Activated CD4-positive, alpha-beta T cell treated with anti-CD3 and anti-CD28 coated beads for 24 hours (primary cell): ENCODE measurements at places on chromosomes 1 and 21.

DNA sequence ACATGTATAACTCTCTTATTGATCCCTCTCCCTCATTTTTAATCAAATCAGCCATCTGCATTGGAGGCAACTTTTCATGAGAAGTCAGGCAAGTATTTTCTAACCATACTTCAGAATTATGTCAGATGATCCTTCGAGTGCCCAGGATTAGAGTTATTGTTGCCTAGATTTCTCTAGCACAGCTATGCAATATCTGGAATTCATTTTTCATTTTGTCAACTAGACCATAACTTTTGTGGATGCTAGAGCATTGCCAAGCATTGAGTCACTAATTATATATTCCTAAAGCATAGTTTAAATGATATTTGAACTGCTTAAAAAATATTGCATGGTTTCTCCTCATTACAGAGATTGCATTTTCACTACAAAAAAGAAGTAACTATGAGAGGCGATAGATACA is 21.2 kb downstream of the HFM1 start:
- no peak for DNase-seq

DNA sequence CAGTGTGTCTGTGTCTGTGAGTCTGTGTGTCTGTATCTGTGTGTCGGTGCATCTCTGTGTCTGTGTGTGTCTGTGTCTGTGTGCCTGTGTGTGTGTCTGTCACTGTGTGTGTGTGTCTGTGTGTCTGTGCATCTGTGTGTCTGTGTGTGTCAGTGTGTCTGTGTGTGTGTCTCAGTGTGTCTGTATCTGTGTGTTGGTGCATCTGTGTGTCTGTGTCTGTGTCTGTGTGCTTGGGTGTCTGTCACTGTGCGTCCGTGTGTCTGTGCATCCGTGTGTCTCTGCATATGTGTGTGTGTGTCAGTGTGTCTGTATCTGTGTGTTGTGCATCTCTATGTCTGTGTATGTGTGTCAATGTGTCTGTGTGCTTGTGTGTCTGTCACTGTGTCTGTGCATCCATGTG is 44.7 kb upstream of the POFUT2 start:
- DNase-seq: no peak

GRCh38 chr1:247043406-247043805 is 35.2 kb downstream of the ZNF670 start:
- DNase-seq: no peak

DNA sequence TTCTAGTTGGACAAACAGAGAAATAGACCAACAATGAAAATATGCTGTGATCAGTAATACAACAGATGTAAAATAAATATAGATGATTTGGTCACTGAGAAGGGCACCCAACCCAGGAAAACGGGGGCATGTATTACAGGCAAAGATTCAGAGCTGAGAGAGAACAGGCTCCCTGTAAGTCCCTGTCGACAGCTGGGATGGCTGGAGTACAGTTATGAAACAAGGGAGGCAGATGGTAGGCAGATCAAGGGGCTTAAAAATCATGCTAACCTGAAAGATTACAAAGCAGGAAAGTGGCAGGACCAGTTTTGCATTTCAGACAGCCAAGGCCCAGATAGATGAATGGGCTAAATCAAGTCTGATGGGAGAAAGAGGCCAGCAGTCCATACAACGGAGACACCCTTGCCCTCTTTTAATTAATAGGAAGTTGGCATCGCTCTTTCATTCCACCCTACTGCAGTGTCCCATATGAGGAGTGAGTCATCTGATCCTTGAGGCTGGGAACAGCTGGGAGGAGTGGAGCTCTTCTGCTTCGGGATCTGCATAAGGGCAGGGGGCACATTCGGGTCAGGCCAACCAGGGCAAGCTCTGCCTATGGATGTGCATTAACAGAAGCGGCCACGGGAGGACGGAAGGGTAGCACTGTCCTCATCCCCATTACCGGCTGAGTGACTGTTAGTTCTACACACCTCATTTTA is 171.1 kb downstream of the DAB1 start:
- no peak for DNase-seq

GRCh38 chr1:110918016-110918415 is 45.1 kb downstream of the CD53 start:
- DNase-seq: no peak

DNA sequence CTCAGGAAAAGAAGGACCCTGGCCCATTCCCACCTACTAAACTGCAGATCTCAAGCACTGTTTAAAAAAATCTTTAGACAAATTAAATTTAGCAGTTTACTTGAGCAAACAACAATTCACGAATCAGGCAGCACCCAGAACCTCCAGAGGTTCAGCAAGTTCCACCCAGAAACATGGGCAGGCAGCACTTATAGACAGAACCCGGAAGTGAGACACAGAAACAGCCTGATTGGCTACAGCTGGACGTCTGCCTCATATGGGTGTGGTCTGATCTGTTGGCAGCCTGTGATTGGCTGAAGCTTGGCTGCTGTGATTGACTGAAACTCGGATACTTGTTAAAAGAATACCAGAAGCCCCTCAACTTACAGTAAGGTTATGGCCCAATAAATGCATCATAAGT is 34.7 kb upstream of the COL6A2 start:
- DNase-seq: no peak

- DNase-seq: peak; percentile 74
These were observed at the start of gene GSTM4 for GRCh38 chr1:109655615-109656519. GSTM4 (plus strand) TSS chr1:109656099; CDS start chr1:109656390, 291 bp downstream.

DNA sequence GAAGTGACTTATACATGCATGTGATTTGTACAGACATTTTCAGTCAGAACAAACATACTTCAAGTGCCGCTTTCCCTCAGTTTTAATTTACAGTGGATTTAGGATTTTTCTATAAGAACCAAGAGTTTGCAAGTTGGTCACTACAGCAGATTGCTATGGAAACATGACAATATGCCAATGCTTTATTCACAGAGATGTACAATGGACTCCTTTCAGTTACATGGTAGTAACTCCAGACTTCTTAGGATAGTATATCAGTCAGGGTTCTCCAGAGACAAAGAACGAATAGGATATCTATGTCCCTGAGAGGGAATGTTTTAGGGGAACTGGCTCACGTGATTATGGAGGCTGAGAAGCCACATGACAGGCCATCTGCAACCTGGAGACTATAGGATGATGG is 27.4 kb downstream of the IFI44 start:
- DNase-seq: no peak

DNA sequence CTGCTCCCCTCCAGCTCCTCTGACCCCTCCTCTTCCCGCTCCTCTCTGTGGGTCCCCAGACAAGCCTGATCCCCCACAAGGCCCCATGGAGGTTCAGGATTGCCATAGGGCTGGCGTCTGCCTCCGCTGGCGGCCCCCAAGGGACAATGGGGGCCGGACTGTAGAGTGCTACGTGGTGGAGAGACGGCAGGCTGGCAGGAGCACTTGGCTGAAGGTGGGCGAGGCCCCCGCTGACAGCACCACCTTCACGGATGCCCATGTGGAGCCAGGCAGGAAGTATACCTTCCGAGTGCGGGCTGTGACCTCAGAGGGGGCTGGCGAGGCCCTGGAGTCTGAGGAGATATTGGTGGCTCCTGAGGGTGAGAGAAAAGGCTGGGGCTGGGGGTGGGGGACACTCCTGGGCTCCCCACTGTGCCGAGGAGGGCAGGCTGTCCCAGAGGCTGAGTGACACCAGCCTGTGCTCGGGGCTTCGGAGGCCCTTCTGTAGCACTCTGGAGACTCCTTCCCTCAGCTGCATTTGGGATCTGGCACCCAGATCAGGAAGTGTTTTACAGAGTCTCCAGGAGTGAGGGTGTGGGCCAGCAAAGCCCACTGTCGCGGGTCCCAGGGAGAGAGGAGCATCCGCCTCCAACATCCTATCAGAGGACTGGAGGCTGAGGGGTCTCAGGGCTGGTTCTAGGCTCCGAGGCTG is 25.9 kb downstream of the IGFN1 start:
- no peak for DNase-seq

- DNase-seq: no peak
These were observed 4.6 kb downstream of the GPSM2 start for GRCh38 chr1:108881369-108881768.

DNA sequence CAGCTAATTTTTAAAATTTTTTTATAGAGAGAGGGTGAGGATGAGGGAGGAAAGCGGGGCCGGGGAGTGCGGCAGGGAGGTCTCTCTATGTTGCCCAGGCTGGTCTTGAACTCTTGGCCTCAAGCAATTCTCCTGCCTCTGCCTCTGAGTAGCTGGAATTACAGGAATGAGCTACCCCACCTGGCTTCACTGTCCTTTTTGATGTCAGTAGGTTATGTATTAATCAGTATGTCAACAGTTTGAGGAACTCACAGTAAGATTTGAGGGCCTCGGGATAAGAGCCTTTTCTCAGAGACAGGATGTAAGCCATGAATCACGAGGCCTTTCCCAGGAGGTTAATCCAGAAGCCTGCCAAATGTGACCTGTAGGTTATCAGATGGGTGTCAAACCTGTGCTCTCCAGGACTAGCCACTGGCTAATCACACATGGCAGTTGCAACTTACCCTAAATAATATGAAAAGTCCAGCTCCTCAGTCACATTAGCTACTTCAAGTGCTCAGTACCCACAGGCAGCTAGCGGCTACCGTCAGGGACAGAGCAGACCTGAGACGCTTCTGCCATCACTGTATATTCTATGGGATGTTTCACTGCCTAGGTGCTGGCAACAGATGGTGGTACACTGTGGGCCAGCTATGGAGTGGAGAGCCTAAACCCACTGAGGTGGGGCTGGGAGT is 33.1 kb downstream of the TRIM67 start:
- no peak for DNase-seq

DNA sequence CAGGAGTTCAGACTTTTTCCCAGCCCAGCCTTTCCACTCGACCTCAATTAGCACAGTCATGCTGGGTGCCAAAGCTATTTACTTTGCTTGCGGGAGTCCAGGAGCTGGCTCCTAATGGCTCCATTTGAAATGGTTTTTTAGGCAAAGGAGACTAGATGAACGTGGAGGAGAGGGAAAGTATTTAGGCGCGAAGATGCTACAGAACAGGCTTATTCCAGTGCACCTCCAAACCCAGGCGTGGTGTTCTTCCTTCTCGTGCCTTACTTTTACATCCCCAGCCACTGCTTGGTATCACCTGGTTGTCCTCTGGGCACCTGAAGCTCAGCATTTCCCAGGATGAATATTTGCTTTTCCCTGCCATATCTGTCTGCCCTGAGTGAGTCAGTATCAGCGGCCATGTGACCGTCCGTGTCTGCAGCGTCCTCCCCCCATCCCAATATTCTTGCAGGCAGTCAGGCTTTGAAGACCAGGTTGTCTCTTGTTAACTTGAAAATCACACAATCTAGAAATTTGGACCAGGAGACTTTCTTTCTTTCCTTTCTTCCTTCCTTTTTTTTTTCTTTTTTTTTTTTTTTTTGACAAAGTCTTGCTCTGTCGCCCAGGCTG is 198.5 kb downstream of the DYRK1A start:
- no peak for DNase-seq

GRCh38 chr1:197692965-197693364 is 82.3 kb downstream of the DENND1B start:
- DNase-seq: no peak

DNA sequence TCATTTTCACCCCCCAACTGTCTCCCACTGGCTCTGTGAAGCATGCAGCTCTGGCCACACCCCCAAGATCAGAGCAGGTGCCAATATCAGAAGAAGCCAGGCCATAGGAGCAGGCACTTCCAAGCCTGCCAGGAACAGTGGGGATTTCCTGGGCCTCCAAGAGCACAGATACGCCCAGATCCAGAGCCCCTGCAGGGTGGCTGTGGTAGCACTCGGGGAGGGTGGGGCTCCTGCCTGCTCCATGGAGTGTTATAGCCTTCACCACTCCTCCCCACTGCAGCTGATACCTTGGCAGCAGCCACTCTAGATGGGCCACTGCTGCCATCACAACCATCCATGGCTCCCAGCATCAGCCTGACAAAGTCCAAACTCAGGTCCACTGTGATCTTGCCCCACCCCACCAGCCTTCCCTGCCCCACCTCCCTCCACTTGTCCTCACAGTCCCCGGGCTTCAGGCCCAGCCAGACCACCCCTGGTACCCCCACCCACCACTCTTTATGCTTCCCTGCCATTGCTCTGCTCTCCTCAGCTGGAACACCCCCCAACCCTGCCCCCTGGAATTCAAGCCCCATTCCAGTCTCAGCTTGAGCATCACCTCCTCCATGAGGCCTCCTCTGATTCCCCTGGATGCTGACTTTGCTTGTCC is 448.3 kb downstream of the MATN1 start:
- no peak for DNase-seq

GRCh38 chr21:31554511-31555022 is 104.9 kb upstream of the SOD1 start:
- DNase-seq: no peak

DNA sequence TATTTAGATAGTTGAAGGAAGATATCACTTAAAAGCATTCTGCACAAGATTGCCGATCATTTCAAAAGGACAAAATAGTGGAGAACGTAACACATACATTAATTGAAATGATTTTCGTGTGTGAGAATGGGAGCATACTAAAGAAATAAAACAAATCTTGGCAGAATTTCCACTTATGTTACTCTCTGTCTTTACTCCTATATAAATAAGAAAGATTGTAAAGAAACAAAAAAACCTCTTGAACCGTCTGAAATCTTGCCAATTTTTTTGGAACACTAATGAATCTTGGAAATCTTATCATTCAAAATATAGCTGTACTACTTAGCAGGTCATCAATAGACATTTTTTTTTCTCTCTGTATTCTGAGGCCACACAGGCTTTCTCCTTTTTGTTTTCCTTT is 528.8 kb upstream of the NCAM2 start:
- no peak for DNase-seq

DNA sequence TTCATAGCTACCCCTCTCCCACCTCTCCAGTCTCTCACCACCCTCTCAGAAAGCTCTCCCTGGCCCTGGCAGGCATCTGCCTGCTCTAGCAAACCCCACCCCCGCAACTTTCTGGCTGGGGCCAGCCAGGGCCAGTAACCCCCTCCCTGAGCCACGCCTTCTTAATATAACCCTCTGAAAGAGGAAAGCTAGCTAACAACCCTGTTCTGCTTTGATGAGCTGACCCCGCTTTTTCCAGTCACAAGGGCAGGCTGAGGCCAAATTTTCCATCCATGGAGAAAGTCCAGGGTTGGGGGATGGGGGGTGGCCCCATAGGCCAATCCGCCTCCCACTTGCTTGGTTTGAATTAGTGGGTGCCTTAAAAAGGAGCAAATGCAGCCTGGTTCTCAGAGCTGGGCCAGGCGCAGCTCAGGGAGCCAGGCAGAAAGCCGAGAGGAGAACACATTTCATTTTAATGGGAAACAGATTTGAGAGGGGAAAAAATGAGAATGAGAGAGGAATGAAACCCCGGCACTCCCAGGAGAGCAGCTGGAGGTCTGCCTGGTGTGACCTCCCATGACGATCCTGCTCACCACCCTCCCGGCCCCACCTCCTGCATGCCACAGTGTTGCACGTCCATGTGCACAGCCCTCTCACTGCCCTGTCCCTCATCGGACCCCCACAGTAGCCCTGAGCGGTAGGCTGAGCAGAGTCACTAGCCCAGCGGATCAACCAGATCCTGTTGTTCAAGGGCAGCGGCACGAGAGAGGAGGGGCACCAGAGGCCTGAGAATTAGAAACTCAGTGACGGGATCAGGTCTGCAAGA is 62.3 kb downstream of the OPTC start:
- no peak for DNase-seq
